Fibroblast of skin of abdomen (primary cell): ENCODE measurements at places on chromosomes 5 and 9.

DNA sequence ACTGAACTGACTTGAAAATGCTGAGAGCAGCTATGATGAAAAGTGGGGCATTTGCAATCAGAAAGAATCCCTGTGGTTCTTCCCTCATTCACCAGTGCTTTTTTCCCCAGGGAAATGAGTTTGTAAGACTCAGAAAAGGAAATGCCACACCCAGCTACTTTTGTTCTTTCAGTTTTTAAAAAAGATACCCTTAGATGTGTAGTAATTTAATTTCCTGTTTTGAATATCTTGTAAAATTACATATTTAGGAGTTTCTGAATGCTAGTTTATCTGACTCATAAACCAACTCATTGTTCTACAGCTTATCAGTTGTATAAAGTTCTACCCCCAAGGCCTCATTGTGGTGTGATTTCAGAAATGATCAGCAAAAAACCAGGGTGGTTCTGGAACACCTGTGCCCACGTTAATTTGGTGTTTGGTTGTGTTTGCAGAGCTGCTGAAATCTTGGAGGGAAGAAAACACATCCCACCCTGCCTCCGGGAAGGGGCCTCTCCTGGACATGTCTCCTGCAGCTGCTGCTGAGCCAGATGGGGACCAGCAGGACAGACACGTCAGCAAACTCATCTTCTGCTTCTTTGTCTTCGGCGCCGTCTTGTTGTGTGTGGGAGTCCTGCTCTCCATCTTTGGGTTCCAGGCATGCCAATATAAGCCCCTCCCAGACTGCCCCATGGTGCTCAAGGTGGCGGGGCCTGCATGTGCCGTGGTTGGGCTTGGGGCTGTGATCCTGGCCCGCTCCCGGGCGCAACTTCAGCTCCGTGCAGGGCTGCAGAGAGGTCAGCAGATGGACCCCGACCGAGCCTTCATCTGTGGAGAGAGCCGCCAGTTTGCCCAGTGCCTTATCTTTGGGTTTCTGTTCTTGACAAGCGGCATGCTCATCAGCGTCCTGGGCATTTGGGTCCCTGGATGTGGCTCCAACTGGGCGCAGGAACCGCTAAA, 2.8 kb downstream of the TMEM171 start:
- peak; percentile 69 for DNase-seq

- no peak for DNase-seq
Observed at GRCh38 chr9:16656432-16657169, 213.9 kb downstream of the BNC2 start.

DNA sequence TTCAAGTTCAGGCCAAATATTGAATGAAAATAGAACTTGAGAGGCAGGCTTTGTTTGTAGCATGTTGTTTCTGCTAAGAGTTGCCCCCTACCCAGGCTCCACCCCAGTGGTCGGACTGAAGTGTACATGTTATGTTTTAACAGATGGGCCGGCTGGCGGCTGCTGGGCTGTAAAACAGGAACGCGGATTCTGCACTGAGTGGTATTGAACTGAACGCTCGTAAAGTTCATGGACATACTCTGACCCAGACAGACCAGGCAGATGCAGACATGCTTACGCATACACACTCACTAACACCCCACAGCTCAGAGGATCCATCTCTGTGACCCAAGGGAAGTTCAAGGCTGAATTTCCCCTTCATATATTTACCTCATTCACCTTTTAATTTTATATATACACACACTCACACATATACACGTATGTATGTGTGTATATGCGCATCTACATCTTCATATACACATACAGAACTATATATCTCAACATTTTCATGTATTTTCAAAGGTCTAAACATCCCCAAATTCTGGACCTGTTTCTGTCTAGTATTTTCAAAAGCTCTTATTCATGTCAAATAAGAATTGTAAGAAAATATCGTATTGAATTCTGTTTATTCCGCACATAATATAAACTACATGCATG, 1.4 kb downstream of the MARCHF3 start:
- DNase-seq = no peak

DNA sequence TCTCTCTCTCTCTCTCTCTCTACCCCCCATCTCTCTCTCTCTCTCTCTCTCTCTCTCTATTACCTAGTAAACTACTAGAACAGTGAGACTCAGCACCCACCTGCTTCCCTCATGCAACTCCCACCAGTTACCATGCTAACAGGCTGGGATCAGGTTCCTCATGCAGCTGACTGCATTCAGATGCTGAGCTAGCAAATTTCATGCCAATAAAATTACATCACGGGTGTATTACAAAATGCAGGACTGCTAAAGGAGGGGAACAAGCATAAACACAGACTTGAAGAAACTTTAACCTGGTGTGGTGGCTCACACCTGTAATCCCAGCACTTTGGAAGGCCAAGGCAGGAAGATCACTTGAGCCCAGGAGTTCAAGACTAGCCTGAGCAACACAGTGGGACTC, 76.0 kb downstream of the CEMIP2 start:
- peak; percentile 14 for DNase-seq

- DNase-seq = no peak
Observed at GRCh38 chr9:96419691-96419969, 1.5 kb upstream of the ZNF367 start.

DNA sequence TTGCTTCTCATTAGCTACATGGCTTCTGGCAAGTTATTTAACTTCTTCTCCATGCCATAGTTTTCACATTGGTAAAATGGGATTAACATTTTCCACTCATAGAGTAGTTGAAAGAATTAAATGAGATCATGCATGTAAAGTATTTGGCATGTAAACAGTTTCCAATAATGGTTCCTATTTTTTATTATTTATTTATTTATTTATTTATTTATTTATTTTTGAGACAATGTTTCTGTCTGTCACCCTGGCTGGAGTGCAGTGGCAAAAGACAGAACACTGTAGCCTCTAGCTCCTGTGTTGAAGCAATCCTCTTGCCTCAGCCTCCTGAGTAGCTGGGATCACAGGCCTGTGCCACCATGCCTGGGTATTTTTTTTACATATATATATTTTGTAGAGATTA, 117.7 kb downstream of the DOCK2 start:
- DNase-seq = no peak

DNA sequence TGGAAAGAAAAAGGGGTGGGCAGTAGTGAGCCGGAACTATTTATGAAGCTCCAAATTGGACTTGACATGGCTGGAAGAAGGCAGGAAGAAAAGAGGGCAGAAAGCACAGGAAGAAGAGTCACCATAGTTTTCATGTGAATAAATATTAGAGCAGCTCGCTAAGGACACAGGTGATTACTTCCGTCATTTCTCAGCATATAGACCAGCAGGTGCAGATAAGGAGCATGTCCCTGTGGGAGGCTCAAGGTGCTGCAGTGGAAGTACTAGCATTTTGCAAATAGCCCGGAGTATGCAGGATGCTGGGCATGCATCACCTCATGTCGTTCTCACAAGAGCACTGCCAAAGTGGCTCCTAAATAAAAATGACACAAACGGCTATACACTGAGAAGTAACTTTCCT, 71.3 kb upstream of the HTR4 start:
- DNase-seq = no peak

DNA sequence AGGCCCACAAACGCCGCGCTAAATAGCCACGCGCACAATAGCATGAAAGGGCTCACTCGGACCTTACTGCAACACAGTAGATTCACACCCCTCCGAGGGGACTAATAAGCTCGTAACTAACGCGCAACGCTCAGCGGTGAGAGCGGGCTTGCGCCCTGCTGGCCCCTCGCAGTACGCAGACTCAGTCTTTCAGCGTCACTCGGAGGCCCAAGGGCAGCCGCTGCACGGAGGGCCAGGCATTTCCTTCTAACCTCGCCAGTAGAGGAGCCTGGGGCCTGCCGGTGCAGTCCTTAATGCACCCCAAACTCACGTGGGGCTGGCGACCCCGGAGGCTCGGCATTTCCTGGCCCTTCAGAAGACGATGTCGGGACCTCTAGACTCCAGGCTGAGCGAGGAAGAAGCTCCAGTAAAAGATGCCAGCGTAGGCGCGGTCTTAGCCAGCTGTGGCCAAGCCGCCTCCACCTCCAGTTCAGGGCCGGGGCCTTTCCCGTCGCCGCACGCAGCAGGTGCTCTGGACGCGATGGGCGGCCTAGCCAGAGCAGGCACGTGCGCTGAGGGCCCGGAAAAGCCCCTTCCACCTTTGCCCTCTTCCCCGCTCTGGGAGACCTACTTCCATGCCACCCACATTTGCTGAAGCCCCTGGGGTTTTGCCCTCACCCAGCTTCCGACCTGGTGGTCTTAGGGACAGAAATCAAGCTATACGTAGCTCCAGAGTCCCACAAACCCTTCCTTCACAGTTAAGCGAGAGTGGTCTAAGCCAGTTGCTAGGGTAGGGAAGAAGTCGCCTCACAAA, 38.3 kb upstream of the TIFAB start:
- DNase-seq = no peak

DNA sequence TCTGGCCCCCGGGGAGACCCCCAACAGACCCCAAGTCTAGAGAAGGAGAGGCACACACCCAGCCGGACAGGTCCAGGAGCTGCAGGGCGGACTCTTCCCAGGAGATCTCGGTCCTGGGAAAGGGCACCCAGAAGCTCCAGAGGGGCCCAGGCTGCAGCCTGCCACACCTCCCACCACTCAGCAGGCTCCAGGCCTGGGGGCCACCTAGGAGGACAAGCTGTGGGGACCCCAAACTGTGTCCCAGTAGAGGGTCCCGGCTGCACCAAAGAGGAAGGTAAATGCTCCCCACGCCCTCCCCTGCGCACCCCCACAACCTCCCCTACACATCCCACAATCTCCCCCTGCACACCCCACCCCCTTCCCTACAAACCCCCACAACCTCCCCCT, 48.5 kb downstream of the PLEKHG4B start:
- no peak for DNase-seq

DNA sequence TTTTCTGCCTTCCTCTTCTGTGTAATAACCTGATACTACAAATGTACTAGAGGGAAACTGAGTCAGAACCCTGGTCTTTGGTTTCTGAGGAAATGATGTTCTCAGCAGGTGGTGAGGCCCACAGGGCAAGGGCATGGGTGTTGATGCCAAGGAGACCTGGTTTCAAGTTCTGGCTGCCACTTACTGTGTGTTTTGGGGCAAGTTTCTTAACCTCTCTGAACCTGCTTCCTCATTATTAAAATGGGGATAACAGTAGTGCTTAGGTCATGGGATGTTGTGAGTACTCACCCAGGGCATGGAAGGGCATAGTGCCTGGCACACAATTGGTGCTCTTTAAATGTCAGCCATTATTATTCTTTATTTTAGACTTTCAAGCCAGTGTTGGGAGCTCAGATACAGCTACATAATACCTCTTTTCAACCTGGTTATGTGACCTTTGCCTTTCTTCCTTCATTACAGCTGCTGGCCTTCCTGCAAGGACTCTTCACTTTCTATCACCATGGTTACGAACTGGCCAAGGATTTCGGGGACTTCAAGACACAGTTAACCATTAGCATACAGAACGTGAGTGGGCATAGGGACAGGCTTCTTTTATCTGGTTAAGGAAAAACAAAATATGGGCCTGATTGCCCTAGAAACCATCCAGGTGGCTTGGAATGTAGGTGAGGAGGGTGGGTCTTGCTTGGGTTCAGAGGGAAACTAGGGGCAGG, 131.5 kb downstream of the ARHGAP26 start:
- no peak for DNase-seq

DNA sequence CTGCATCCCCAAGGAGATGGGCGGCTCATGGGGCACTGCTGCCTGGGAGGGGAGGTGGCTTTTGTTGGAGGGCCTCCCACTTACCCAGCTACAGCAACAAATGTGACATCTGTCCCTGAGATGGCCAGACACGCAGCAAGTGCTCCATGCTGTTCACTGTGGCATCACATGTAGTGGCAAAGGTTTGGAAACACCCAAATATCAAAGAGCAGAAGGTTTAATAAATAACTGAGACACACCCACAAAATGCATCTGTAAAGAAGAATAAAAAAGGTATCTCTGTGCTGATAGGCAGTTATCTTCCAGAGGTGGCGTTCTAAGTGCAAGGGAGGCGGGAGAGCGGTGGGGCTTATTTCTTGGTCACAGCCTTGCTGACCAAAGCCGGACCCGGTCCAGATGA, 23.3 kb upstream of the CLPTM1L start:
- no peak for DNase-seq

GRCh38 chr5:3131161-3131560, 379.7 kb upstream of the IRX2 start:
- DNase-seq = no peak

- DNase-seq = peak; percentile 47
Observed at GRCh38 chr5:135130261-135131215, 96.5 kb upstream of the PITX1 start.

DNA sequence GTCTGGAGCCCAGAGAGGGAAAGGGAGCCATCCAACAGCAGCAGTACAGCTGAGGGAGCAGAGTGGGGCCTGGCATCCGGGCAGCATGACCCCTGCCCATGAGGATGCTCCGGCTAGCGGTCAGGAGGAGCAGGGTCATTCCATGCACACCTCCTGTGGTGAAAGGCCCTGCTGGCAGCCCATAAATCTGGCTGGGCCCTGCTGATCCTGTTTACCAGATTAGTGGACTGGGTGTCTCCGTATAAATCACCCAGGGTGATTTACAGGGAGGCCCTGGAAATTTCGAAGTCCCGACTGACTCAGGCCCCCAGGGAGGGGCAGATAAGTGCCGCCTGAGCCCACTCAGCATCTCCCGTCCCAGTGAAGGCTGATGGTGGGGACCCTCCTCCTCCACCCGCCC, 117.6 kb upstream of the HAND1 start:
- no peak for DNase-seq

GRCh38 chr9:89669361-89669842, 64.6 kb downstream of the GADD45G start:
- no peak for DNase-seq

DNA sequence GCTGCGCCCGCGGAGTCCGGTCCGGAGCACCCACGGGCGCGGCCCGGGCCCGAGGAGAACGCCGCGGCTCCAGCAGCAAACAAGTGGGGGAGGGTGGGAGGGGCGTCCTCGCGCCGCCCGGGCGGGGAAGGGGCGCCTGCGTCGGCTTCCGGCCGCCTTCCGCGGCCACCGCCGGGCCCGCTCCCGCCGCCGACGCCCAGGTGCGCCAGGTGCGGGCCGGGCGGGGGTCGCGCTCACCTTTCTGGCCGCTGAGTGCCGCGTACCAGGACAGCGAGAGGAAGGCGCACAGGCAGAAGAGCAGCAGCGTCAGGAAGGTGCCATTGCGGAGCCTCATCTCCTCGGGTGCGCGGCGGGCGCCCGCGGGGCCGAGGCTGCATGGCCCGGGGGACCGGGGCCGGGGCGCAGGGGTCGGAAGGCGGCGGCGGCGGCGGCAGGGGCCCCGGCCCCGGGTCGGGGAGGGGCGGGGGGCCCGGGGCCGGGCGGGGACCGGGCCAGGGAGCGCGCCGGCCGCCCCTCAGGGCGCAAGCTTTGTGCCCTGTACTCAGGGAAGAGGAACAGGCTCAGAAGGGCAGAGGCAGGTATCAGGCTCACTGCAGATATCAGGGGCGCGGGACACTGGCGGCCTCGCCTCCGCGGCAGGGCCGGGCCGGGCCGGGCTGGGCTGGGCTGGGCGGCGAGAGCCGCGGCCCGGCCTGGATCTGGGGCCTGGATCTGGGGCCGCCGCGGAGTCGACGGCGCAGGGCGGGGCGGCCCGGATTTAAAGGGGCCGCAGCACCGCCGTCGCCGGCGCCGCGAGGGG, at the start of gene MGAT4B:
Gene MGAT4B (minus strand): TSS at position 617 of the 799 bp plus-strand sequence. CDS start 283 bp downstream, at position 334.
- peak; percentile 73 for DNase-seq
